Activated gamma-delta T cell treated with anti-CD3 and anti-CD28 coated beads, Interleukin-2, amount 50 U/mL, for 16 hours (primary cell): ENCODE measurements at places on chromosomes 2 and 18.
A peak's percentile ranks its signal among the peaks of the same experiment; 100 is the strongest.

GRCh38 chr2:52880872-52881271 is 886.7 kb upstream of the CHAC2 start:
- DNase-seq, result no peak

DNA sequence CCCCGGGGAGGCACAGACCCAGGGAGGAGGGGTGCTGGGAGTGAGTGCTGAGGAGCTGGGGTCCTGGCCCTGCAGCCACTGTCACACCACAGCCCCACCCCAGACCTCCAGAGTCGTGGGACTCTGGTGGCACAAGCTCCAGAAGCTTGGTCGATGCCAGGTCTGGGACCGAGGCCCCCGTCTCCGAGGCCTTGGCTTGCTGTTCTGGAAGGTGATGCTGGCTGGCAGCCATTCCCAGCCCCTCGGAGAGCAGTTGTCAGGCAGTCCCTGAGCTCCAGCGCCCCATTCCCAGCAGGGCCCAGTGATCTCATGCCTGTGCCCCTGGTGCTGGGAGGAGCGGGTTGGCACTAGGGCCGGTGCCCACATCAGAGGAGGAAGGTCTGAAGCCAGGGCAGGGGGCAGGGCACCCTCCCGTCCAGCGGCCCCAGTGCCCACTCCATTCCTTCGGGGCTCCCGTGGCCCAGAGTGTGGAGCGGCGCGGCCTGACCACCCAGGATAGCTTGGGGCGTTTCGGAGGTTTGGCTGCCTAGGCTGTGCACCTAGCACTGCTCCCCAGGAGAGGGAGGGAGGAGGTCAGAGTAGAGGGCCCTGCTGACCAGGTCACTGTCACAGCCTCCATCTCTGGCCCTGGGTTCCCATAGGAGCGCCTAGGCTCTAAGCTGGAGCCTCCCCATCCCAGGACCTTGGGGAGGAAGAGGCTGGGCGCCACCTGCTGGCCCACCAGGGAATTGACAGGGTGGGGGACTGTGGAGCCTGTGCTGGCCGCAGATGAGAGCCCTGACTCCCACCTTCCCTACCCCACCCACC is 16.8 kb upstream of the ALPI start:
- peak; percentile 15 for DNase-seq

DNA sequence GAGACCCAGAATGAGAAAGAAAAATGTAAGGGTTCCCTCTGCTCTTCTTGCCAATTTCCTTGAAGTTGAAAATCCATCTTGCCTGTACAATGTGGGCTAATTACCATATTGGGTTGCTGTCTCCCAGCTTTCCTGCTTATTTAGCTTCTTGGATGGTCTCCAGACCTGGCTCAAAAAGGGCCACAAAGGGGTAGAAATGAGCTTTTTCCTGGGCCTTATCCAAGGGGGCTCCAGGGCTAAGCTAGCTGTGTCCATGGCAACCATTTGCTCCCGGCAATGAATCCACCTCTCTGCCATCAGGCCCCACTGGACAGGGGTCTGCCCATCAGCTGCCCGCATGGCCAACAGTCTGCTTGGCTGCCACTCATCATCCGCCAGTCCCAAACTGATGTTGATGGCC is 85.0 kb downstream of the BOD1L2 start:
- no peak for DNase-seq

GRCh38 chr2:127662937-127663565 is 12.3 kb downstream of the LIMS2 start:
- DNase-seq, result no peak

GRCh38 chr2:12818416-12819102 is 101.8 kb downstream of the TRIB2 start:
- no peak for DNase-seq

DNA sequence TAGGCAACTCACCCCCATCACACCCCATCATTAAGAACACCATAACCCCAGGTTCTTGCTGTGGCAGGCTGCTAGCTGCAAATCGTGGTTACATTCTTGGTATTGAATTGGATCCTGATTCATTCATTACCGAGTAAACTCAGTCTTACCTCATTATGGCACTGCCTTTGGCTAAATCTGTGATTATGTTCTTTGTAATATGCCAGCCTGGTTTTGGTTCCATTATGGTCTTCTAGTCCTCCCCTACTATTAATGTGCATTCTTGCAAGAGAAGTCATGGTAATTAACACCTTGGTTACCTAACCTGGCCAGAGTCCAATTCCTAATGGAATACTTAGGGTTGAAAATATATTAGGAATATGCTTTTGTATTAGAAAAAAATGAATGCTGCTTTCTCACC is 258.9 kb upstream of the APCDD1 start:
- no peak for DNase-seq

GRCh38 chr2:58045580-58046334 is 849 bp upstream of the VRK2 start:
- DNase-seq, result no peak

DNA sequence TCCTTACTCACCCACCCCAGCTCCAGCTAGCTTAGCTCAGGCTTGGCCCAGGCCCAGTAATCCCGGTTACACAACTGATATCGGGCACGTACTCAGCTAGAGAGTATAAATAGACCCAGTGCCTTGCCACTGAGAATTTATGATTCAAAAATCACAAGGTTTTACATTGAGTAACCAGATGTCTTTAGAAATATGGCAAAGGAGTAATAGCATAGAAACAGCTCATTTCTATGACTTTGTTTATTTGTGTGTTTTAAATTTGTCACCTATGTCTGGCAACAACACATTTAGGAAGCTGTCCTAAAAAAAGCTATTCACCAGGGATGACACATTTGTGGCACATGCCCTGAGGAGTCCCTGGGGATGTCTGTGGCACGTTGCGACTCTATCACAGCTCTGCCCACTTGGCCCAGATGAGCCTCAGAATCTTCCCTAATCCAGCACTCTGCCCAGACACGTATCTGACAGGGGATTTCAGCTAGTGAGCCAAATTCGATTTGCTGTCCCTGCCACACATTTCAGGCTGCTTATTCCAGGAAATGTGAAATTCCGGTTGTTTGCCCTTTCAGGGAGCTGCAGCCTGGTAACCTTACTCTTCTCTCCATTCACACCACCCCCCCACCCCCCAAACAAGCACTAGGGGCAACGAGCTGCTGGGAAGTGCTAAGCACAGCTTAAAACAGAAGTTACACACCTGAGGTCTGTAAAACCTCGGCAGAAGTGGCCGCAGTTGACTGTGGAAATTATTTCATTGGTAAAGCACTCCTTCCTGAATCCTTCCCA is 85.4 kb upstream of the ZCCHC2 start:
- no peak for DNase-seq

DNA sequence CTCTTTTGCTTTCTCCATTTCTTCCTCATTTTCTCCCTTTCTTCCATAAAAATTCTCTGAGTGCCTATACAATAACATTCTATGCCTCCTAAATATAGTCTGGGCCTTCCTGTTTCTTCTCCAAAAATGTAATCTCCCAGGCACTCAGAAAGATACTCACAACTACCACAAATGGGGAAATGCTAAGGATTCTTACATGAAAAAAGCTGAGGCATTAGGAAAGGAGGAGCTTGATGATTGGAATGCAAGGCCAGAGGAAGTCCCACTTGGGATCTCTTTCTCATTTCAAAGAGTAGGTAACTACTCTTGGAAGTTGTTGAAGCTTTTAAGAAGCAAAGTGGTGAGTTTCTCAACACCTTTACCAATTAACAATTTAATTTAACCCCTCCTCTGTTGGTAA is 3.4 kb downstream of the VSNL1 start:
- no peak for DNase-seq

DNA sequence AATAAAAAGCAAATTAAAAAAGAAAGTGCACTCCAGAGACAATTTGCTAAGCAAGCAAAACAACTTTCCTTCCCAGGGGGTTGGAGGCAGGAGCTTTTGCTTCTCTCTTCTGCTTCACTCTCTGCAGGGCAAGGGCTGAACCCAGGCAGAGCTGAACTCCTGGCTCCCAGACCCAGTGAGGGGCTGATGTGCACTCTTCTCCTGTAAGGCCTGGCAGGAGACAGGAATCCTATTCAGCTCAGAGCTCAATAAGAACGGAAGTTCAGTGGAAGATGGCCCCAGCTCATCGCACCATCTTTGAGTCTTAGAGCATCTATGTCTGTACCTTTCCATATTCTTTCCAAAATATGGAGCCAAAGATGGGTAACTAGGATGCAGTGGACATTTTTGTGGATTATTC is 29.1 kb downstream of the CIB4 start:
- no peak for DNase-seq

GRCh38 chr2:74555610-74556103 is 1.1 kb downstream of the DOK1 start:
- DNase-seq, result no peak

DNA sequence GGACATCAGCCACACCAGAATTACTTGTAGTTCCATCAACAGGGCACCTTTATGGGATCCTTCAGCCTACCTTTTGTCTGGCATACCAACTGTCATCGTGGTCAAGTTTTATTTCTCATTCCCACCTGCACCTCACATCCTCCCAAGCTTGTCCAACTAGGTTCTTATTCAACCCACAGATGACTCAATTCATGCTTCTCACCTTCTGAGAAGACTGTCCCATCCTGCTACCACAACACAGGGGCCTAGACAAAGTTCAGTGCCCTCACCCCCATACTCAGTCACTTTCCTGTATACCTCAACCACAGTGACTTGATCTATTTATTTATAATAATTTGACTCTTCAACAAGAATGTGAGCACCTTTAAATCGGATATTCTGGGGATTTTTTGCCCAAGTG is 114.4 kb upstream of the ACVR1C start:
- no peak for DNase-seq

DNA sequence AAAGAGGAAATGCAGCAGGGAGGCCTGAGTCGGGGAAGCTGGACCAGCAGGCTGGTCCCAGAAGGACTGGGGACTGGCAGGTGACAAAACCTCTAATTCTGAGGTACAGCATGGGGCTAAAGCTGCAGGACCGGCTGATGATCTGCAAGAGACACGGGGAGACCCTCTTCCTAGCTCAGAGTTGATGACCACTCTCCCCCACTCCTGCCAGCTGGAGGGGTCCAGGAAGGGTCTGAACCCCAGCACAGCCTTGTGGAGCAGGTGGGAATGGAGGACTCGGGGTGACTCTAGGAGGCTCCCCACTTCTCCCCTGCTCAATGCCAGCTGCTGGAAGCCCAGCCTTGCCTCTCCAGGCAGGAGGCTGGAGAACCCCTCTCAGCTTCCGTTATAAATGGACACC is 67.7 kb downstream of the TWIST2 start:
- no peak for DNase-seq

DNA sequence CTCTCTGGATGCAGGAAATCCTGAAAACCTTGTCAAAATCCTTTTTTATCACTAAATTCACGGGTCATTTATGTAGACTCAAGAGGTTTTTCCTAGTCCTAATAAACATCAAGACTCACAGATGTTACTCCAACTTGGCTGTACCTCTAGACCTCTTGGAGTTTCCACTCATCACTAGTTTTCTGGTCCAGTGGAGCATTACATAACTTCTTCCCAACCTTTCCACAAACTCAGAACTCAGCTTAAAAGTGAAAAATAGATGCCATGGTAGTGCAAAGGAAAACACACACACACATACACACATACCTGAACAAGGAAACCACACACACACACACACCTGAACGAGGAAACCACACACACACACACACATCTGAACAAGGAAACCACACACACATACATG is 807.2 kb downstream of the LRP1B start:
- DNase-seq, result no peak

- DNase-seq, result no peak
Measured at GRCh38 chr2:222747526-222748160, 76.2 kb downstream of the MOGAT1 start.

GRCh38 chr18:7901657-7902056 is 334.5 kb downstream of the PTPRM start:
- no peak for DNase-seq

GRCh38 chr18:53918091-53918490 is 306.4 kb downstream of the MBD2 start:
- DNase-seq, result no peak

DNA sequence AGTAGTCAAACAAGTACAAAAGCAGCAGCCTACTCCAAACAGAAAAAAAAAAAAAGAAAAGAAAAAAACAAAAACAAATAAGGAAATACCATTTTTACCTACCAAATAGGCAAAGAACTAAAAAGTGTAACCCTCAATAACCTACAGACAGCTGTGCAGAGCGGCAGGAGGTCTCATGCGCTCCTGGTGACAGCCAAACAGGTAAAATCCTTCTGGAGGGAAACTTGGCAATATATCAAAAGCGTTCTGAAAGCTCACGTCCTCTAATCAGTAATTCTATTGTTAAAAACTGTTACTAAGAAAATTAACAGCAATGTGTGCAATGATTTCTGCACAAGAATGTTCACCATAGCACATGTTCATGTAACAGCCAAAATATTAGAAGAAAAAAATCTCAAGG is 105.6 kb downstream of the AFF3 start:
- DNase-seq, result no peak

DNA sequence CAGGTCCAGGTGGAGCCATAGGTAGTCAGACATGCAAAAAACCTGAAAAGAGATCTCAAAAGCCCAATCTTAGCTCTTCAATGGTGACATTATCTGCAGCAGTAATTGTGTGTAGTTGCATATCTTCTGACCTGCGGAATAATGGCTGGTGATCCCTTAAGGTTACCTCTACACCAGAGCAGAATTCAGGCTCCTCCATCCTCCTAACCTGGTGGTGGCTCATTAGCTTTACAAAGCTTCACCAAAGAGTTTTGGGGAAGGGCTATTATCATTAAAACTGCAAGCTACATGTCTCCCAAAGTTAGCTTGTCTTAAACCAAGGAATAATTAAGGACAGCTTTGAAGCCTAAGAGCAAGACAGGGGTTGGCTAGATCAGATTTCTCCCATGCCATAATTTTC is 42.6 kb upstream of the CHST9 start:
- no peak for DNase-seq

- DNase-seq, result no peak
Measured at GRCh38 chr2:17816396-17817245, at the start of gene MSGN1. TSS of gene MSGN1 (plus strand) at chr2:17816460. CDS start at chr2:17816519, 59 bp downstream.

DNA sequence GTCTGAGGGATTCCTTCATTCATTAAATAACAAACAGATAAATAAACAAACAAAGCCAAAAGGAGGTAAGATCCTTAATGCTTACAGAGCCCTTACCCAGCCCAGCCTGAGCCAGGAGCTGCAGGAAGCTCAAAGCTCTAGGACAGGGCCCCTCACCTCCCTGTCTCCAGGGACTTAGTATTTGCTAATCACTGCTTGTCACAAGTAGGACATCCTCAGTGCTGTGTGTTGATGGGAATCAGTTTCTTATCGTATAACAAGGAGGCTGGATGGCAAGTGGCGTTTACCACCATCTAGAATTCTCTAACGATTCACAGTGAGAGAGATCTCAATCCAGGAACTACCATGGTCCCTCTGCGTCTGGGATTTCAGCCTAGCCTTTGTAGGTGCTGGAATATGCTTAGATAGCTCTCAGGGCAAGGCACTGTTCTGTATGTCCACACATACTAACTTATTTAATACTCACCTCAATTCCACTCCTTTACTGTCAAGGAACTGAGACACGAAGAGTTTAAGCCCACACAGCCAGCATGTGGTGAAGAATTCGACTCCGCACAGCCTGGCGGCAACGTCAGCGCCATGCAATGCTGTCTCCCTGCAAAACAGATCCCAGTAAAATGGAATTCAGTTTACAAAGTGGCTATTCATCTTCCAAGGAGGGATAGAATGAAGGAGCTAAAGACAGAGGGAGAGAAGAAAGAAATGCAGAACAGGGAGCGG is 164.8 kb downstream of the MYCN start:
- DNase-seq, result no peak
